ENCODE measurements at places on chromosomes 3 and 15.

- no peak for DNase-seq
Measured at GRCh38 chr3:72604328-72604727, 243.9 kb downstream of the SHQ1 start.

DNA sequence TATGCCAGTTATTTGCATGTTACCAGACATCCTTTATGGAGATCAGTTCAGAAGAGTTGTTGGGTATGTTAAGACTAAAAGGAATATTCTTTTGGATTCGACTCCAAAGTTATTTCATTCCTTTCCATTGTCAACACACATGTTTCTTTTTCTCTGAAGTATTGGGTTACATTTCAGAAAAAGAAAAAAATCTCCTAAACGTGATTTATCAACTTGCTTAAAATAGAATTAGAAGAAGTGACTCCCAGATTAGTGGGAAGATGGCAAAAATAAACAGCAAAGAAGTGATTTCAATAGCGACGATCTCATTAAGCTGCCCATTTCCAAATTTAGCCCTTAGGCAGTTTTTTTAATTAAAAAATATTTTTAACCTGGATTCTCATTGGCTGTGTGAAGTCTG is 85.4 kb downstream of the TIGIT start:
- DNase-seq = peak; percentile 51

DNA sequence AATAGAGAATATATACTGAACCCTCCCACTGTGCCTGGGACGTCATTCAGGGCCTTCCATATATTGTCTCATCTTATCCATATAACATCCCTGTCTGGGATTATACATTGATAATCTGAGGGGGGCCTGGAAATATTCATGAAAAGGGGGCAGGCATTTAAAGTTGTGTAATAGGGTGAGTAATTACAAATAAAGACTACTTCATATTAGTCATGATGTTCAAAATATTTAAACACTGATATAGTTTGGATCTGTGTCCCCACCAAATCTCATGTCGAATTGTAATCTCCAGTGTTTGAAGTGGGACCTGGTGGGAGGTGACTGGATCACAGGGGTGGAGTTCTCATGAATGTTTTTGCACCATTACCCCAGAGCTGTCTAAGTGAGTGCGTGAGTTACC is 97.8 kb downstream of the AQP9 start:
- DNase-seq = no peak

DNA sequence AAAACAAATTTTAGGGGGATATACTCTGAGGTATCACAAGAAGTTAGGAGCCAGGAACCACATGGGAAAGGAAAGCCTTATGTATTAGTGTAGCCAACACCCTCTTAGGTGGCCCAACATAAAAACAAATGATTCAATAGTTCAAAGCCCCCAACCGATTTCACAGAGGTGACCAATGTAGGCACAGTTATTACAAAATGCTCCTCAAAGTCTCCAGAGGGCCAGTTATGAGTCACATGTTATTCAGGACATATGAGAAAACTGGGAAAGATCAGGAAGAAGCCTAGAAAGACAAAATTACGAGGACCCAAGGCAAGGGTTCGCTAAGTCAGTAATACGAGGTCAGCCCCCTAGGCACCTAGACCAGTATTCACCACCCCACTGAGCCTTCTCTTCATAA is 29.9 kb upstream of the FBN1 start:
- no peak for DNase-seq

GRCh38 chr3:98563661-98564281 is 29.6 kb downstream of the CPOX start:
- DNase-seq = peak; percentile 15

- no peak for DNase-seq
Measured at GRCh38 chr3:119279101-119279554, 15.1 kb upstream of the ARHGAP31 start.

DNA sequence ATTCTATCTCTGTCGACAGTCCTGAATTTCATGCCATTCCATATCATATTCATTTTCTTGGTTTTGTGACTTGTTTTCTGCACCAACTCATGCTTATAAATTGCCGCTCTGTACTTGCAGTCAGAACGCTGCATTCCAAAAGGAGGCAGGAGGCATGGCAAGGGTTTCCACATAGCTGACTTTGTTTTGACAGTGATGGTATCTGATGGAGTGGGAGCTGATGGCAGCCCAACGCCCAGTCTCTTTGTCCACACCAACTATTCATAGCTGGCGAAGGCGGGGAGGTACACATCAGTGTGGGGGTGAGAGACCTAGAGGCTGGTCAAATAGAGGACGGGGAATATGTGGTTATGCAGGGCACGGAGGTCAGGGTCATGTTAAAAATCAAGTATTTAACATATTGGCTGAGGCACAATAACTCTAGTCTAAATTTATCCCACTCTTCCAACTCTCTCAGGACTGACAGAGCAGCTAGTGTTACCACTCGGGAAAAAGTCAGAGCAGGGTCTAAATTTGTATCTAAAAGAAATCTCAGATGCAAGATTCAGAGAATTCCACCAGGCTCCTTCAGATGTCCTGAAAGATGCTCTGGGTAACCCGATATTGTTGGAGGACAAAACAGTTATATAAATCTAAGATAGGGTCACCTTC is 67.8 kb upstream of the ATP13A3 start:
- peak; percentile 25 for DNase-seq

- DNase-seq = no peak
Measured at GRCh38 chr3:127606981-127607595, 8.9 kb downstream of the MCM2 start.

DNA sequence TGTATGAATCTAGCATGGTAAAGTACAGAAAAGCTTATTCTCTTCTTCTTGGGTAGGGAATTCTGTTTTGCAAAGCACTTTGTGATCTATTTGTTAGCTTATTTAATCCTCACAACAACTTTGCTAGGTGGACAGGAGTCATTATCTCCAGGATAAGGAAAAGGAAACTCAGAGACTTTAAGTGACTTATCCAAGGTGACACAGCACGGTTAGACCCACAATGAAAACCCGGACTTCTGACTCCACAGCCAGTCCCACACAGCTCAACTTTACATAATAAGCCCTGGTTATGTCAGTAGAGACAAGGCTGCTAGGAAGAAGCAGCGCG is 384 bp upstream of the NDUFB4 start:
- no peak for DNase-seq

DNA sequence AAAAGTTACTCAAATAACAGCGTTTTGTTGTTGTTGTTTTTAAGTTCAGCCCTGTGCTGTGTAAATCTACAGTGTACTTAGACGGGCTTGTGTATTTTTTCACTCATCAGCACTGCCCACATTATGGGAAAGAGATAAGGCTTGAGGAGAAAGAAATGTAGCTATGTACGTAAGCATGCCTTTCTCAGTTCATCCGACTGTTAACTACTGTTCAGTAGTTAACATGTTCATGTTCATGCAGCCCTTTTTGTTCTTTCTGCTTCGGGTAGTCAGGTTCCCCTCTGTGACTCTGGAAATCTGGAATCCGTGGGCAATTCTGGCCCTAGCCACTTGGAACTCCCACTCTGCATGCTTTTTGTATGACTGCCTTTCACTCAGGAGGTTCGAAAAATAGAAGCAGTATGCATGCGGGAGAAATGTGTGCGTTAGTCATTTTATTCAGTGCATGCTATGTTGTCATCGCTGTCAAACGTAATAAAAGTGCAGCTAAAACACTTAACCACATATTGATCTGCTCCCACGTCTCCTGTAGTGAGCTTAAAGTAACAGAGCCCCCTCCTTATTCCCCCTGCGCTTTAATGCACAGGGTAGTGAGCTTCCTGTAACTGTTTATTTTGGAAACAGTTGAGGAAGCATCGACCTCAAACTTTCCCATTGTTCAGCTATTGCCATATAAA is 283.1 kb upstream of the NR2F2 start:
- DNase-seq = peak; percentile 67

DNA sequence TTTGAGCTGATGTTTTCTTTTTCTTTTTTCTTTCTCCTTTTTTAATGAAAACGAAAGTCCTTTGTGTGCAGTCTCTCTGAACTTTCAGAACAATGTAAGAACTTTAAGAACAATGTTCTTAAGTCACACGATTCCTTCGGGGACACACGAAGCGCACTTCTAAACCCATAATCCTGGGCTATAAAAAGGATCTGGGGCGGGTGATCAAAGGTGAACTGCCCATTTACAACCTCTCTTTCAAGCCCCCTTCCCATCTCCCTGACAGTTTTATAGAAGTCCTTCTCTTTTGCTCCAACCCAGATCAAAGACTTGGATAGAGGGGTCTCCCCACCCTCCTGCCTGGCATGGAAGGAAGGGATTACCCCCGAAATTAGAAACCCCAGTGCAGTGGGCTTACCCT is 126.8 kb downstream of the BDH1 start:
- DNase-seq = no peak

DNA sequence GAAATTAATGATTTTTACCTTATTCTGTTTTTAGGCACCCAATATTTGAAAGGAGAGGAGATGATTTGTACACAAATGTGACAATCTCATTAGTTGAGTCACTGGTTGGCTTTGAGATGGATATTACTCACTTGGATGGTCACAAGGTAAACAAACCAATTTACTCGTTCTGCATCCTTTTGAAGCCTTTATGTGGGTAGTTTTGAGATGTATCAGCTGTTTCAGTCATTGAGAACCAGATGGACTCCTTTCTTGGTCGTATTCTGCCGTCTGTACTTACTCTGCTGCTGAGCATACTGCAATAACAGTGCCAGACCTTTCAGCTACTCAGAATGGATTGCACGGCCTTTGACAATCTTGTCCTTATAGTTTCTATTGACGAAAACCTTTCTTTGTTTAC is 13.3 kb downstream of the DNAJB11 start:
- DNase-seq = no peak

GRCh38 chr15:55060836-55061235 is 135.9 kb downstream of the RSL24D1 start:
- no peak for DNase-seq

DNA sequence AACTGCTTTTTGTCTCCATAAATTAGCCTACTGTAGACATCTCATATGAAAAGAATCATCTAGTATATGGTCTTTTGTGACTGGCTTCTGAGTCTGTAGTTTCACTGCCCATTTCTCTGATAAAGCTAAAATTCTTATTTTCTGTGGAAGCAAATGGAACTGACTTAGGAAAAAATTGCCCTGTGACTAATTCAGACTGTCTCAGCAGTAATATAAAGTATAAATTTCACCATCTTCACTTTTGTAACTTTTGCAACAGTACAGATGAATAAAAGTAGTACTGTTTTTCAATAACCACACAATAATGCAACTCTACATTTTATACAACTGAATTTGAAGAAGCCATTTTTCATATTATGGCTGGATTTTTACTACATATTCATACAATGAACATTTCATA is 104.1 kb downstream of the TBC1D5 start:
- no peak for DNase-seq

DNA sequence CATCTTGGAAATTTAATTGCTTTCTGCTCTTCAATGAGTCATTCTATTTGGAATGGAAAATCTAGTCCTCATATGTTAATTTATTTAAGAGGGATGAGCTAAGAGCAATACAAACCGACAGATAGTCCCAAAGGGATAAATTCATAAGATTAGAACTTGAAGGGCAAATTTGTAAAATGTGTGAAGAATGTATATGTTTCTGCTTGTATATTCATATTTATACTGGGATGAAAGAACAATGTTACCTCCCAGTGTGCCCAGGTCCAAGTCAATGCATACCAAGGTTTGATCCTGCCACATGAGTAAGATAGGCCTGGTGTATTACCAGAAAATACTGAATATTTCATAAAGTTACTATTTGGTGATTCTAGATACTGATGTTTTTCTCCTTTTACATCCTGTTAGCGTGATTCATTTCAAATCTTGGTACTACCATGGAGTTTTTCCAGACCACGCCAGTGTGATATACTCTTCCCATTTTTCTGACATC is 255.6 kb upstream of the SEMA6D start:
- no peak for DNase-seq

GRCh38 chr15:37137221-37137620 is 36.9 kb upstream of the MEIS2 start:
- DNase-seq = no peak

- DNase-seq = no peak
Measured at GRCh38 chr3:128617270-128617556, 33.4 kb downstream of the RPN1 start.

DNA sequence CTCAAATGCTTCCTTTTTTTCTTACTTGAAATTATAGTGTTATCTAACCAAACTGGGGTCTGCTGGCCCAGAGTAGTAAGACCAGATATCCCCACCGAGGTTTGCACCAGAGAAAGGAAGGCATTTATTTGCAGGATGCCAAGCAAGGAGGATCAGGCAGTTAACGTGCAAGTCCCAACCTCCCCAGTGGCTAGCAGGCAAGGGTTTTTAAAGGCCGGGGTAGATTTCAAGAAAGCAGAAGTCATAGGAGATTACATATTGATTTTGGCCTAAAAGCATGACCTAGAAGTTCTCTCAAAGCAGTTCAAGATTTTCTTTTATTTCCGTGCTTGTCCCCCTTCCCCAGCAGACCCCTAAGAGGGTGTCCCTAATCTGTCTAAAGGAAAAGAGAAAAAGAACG is 32.8 kb upstream of the STRIT1 start:
- no peak for DNase-seq

GRCh38 chr15:64247906-64248541 is 85.2 kb upstream of the PPIB start:
- peak; percentile 90 for DNase-seq

DNA sequence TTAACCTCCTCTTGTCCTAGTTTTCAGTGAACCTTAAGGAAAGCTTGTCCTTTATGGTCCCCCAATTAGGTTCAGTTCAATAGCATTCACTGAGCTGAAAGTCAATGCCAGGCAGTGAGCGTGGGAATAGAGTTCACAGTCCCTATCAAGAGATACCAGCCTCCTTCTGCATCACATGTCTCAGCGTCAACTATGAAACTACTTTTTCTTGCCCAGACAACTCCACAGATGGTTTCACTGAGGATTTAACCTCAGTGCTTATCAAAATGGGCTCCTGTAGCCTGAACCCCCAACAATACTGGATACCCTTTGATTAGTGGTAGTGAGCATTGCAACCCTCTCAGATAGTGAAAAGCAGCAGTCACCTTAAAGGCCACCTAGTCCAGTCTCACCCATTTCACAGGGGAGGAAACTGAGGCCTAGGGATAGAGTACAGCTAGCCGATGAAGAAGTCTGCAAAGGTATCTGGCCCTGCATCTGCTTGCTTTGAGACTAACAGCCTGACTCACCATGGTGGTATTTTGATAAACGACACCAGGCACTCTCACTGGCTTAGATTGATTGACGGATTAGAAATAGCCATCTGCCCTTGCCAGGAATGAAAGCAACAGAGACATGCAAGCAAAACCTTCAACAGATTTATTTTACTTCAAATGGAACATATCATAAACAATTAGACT is 1.6 kb upstream of the UBA3 start:
- DNase-seq = peak; percentile 91

- peak; percentile 83 for DNase-seq
Measured at GRCh38 chr3:106215047-106215446, 346.2 kb upstream of the CBLB start.

GRCh38 chr3:51559411-51559888 is 20.9 kb downstream of the RAD54L2 start:
- DNase-seq = peak; percentile 85

DNA sequence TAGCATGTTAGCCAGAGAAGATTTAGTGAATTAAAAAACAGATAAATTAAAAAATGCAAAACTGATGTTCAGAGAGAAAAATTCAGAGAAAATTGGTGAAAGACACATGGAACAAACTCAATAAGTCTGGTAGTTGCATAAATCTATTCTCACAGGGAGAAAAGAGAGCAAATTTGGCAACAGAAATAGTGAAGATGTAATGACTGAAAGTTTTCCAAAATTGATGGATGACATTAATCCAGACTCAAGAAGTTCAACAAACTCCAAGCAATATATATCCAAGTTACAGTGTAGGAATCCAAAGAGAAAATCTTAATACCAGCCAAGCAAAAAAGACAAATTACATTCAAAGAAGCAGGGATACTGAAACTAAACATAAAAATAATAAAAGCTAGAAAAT is 302.7 kb upstream of the ARPP21 start:
- no peak for DNase-seq

GRCh38 chr3:134048278-134048996 is 18.7 kb upstream of the SLCO2A1 start:
- DNase-seq = no peak
